ENCODE measurements at places on chromosomes 4 and X.

- peak; percentile 94 for DNase-seq
These were observed 105.8 kb upstream of the EGFL6 start for GRCh38 chrX:13463608-13464007.

DNA sequence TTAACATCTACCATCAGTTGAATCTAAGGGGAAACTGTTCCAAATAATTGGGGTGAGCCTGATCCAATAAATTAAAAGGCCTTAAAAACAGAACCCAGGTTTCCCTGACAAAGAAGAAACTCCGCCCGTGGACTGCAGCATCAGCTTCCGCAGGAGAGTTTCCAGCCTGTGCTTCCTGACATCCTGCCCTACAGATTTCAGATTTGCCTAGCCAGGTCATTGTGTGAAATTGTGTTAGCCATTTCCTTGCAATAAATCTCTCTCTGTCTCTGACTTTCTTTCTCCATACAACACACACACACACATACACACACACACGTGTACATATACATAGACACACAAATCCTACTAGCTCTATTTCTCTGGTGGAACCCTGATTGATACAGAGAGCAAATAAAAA is 48.3 kb upstream of the LCORL start:
- no peak for DNase-seq

GRCh38 chrX:38845426-38845825 is 44.2 kb downstream of the MID1IP1 start:
- DNase-seq: no peak

GRCh38 chr4:153634738-153635353 is 49.2 kb upstream of the TLR2 start:
- peak; percentile 14 for DNase-seq

DNA sequence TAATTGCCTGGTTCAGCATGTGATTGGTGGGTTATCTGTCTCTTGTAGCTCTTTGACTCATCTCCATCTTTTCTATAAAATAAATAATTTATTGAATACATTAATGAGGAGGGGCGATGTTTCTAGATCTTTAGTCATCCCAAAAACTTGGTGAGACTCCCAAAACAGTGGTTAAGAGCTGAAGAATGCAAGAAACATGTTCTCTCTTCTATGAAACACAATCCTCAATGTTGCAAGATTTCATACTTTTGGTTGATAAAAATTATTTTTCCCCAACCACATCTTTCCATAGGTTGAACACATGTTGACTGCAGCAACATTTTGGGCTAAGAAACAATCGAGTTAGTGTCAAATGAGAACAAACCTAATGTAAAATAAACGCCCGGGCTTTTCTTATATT is 1.2 kb upstream of the TMEM47 start:
- peak; percentile 40 for DNase-seq

DNA sequence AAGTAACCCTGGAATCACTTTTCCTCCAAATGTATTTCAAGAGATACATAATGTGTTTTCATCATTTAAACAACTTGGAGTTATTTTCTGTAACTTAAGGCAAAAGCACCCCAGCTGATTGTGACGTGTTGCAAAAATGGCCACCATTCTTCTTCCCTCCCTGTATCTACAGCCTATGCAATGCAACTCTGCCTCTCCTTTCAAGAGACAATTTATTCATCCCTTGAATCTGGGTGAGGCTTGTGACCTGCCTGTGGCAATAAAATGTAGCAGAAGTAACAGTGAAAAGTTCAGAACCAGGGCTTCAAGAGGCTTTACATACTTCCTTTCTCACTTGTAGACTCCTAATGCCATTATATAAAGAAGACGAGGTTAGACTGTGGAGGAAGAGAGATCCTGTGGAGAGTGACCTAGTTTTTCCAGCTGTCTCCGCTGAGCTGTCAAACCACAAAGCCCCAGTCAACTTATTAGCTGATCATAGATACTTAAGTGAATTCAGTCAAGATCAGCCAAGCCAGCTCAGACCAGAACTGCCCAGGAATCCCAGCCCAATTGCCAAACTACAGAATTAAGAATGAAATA is 81.0 kb upstream of the KLF3 start:
- no peak for DNase-seq

DNA sequence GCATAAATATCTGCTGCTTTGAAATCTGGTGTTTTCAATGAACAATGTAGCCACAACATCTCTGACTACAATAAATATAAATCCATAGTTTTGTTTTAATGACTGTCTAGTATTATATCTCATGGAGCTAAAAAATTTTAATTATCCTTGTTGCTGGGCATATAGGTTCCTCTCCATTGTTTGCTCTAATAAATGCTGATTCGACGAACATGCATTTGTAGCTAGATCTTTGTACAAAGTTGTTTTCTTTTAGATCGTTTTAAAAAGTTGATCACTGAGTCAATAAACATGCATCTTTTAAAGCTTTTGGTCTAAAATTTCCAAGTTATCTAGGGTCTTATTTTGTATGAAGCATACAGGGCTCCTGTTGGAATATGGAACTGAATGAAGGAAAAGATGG is 130.5 kb upstream of the GPR101 start:
- DNase-seq: no peak

- DNase-seq: peak; percentile 27
These were observed 21.4 kb downstream of the PLAC8 start for GRCh38 chr4:83093060-83093640.

- no peak for DNase-seq
These were observed 78.5 kb downstream of the BTC start for GRCh38 chr4:74715706-74716435.

- no peak for DNase-seq
These were observed 70.5 kb downstream of the HPGD start for GRCh38 chr4:174451718-174452296.

Measured in foreskin fibroblast (primary cell).